Ovary (tissue), 10 donors: ENCODE measurements at places on chromosomes 6 and 20. TPM values are rescaled to one million over a fixed set of nuclear protein-coding genes. Genes with fewer than 3 reads are reported as not detected.

DNA sequence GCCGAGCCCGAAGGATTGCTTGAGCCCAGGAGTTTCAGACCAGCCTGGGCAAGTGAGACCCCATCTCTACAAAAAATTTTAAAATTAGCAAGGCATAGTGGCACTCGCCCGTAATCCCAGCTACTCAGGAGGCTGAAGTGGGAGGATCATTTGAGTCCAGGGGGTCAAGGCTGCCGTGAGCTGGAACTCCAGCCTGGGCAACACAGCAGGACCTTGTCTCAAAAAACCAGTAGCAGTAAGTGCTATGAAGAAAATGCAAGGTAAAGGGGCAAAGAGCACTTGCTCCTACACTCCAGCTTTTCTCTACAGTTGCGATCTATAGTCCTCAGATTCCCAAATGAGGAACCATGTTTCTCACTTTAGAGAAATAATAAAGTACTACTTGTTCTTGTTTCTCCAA, 1.8 kb upstream of the DDX39B start:
- no peaks in the 10 kb centered on the region for H3K27me3 ChIP-seq
- no peak overlapping the region for H3K27ac ChIP-seq
- DNase-seq = no peak
- no peaks in the 10 kb centered on the region for H3K36me3 ChIP-seq

GRCh38 chr6:25462235-25462897, 183.2 kb downstream of the CARMIL1 start:
- no peaks in the 10 kb centered on the region for H3K4me1 ChIP-seq
- H3K4me3 ChIP-seq = no peak overlapping the region
- no peaks in the 10 kb centered on the region for H3K27me3 ChIP-seq
- no peak for DNase-seq
- no peak overlapping the region for H3K27ac ChIP-seq
- H3K36me3 ChIP-seq = no peaks in the 10 kb centered on the region

- no peak overlapping the region for H3K4me3 ChIP-seq
- H3K36me3 ChIP-seq = no peaks in the 10 kb centered on the region
- peaks cover 2% of the 10 kb centered on the region for H3K4me1 ChIP-seq
- no peaks in the 10 kb centered on the region for H3K27me3 ChIP-seq
These were observed 14.9 kb downstream of the ZBTB2 start for GRCh38 chr6:151376440-151376839.

DNA sequence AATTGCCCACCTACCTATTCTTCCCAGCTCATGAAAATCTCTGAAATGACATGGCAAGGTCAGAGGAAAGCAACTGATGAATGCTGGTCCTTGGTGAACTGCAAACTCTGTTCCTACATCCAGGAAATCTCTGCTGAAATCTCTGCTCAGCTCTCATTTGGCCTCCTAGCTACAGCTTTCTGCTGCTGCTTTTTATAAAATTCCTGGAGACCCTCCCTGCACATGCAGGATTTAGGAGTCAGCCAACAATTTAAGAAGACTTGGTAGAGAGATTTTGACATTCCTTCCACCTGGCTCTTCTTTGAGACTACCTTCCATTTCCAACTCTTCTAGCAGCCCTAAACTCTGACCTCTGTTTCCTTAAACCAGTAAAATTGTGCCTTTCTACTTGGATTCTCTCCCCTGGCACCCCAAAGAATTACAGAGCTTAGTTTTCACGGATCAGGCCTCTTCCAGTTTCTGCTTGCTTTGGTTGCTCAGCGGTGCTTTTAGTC, 55.5 kb downstream of the PDE7B start:
- peaks cover 5% of the 10 kb centered on the region for H3K4me1 ChIP-seq
- no peaks in the 10 kb centered on the region for H3K27me3 ChIP-seq
- no peak overlapping the region for H3K27ac ChIP-seq
- no peaks in the 10 kb centered on the region for H3K36me3 ChIP-seq
- no peak overlapping the region for H3K4me3 ChIP-seq

GRCh38 chr6:41047306-41047705, 5.0 kb downstream of the TSPO2 start:
- H3K4me3 ChIP-seq = no peak overlapping the region
- H3K36me3 ChIP-seq = no peaks in the 10 kb centered on the region
- DNase-seq = no peak
- H3K4me1 ChIP-seq = no peaks in the 10 kb centered on the region
- H3K27ac ChIP-seq = no peak overlapping the region

- no peaks in the 10 kb centered on the region for H3K36me3 ChIP-seq
- DNase-seq = no peak
- peak overlapping the region; percentile 41 for H3K27ac ChIP-seq
- peaks cover 37% of the 10 kb centered on the region for H3K4me1 ChIP-seq
- H3K27me3 ChIP-seq = no peaks in the 10 kb centered on the region
These were observed 6.1 kb downstream of the GMPR start for GRCh38 chr6:16244446-16244845.

- no peak overlapping the region for H3K27ac ChIP-seq
- peaks cover 3% of the 10 kb centered on the region for H3K27me3 ChIP-seq
- no peak overlapping the region for H3K4me3 ChIP-seq
- DNase-seq = no peak
- peaks cover 1% of the 10 kb centered on the region for H3K4me1 ChIP-seq
These were observed 14.9 kb downstream of the COL21A1 start for GRCh38 chr6:56232436-56232835.

The NPEPL1 gene
- total RNA-seq = 22.7 TPM

The OVOL2 gene
- total RNA-seq = 0.15 TPM

The SLC35D3 gene
- not detected for total RNA-seq

The UBR2 gene
- 23.7 TPM for total RNA-seq

The TRAPPC3L gene
- not detected for total RNA-seq

The JPH2 gene
- total RNA-seq = 27.4 TPM

The DEF6 gene
- total RNA-seq = 3.1 TPM

The UBE2V1 gene
- total RNA-seq = 90.3 TPM
